ENCODE measurements at places on chromosomes 1 and 21.

DNA sequence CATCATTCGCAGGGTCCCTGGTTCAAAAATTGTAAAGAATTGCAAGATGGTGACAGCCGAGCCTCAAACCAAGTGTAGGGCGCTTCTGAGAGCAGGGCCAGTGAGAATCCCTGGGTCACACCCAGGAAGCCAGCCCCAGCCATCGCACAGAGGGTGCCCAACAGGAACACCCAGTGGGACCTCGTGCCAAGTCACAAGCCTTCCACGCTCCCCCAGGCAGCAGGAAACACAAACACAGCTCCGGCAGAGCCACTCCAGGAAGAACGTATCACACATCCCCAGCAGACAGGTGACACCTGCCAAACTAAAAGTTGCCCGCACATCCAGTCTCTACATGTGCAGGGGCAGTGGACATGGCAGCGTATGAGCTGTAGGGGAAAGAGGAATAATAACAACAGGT lies 20.2 kb downstream of the DHRS3 start:
- no peak for DNase-seq

DNA sequence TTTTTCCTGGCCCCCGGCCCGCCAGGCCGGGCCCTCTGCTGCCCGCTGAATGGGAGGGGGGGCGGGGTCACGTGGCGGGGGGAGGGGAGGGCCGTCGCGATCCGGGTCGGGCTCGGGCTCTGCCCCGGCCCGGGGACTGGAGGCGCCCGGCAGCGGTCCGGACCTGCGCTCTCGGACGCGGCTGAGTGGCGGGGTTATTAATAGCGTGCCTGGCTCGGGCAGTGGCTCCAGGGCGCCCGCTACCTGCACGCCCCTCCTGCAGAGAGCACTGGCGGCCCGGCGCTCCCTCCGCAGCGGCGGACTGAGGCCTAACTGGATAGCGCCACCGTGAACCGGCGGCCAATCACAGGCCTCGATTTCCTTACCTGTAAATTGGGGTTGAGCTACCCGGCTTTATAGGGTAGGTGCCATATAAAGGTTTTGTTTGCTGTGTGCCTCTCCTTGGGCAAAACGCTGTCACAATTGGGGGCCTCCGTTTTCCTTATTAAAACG lies 28.1 kb downstream of the AHDC1 start:
- DNase-seq: no peak

- DNase-seq: no peak
Measured at GRCh38 chr1:54283635-54284385, 83.8 kb downstream of the MRPL37 start.

DNA sequence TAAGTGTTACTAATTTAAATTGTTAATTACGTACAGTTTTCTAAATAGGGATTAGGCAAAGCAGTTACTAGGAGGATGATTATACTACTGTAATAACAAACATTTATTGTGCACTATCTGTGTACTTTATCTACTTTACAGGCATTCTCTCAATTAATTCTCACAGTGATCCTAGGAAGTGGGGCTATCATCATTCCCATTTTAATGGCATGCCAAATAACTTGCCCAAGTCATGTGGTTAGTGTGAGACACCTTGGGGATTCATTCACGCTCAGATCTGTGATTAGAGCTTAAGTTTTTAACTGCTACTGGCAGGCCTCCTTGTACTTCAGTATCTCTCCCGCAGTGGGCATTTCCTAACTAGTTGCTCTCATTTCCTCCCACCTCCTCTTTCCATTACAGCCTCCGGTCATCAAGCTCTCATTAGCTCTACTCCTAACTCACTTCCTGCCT lies 11.5 kb downstream of the PHLDA3 start:
- no peak for DNase-seq

DNA sequence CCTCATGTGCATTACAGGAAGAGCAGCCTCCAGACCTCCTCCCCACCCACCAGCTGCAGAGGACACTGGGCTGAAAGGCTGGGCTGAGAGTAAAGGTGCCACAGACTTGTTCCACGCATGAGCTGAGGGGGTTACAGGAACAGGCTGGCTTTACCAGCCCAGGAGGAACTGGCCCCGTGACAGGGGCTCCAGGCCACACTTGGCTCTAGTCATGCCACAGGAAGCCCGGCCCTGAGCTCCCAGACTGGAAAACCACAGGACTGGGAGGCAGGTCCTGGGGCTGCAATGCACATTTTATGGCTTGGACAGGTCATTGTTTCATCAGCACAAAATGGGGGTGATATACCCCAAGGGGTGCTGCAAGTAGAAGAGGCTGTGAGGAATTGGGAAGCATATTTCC lies 35.6 kb downstream of the GPA33 start:
- DNase-seq: no peak

GRCh38 chr1:31955917-31956736 lies 18.0 kb upstream of the PTP4A2 start:
- peak; percentile 31 for DNase-seq

DNA sequence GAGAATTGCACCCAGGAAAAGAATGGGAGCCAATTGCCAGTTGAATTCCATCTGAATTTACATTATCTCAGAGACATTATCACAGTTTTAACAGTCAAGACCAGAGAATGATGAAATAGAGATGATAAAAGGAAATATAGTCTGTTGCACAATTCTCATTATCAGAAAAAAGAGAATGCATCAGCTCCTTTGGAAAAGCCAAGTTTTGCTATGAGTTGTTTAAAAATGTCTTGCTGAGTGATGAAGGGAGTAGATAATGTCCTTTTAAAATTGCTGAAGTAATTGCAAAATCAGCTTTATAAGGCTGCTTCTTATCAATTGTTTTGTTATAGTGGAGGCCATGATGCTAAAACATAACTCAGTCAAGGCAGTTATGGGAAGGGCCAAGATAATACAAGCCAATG lies 37.9 kb upstream of the EEIG2 start:
- DNase-seq: no peak

GRCh38 chr1:113275691-113276090 lies 114.6 kb upstream of the MAGI3 start:
- no peak for DNase-seq

DNA sequence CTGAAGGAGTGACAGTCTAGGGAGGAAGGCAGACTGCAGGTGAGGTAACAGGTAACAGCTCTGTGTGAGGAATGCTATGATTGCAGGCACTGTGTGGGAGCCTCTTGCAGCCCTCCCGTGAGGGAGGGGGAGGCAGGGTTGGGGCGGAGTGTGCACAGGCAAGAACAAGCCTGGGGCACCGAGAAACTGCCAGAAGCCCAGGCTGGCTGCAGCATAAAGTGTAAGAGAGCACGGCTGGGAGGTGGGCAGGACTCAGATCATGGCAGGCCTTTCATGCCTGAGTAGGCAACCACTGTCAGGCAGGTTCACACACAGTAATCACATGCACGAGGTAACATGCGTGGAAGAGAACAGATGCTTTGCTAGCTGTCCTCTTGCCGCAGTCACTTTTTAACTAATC lies 11.3 kb upstream of the RHEX start:
- no peak for DNase-seq

GRCh38 chr1:59394706-59395425 lies 98.0 kb downstream of the FGGY start:
- DNase-seq: no peak

DNA sequence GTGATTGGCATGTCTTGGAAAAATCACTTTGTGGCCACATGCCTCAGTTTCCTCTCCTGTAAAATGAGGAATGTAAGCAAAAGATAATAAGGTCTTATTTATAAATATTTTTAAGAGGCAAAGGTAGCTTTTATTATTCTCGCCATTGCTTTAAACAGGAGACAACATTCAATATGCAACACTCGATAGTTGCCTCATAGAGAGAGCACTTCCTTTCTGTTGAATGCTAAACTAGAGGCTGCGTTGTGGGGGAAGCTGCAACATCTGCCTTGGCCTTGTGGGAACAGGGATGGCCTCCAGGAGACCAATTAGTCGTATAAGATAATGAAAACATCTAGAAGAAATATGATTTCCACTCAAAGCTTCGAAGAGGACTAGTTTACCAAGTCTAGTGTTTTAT lies 3.5 kb downstream of the OSCP1 start:
- DNase-seq: no peak

GRCh38 chr1:204828352-204828850 lies 42.3 kb upstream of the NFASC start:
- no peak for DNase-seq

GRCh38 chr1:152996633-152997400 lies 4.7 kb upstream of the SPRR3 start:
- no peak for DNase-seq

GRCh38 chr1:212595229-212595628 lies 13.3 kb upstream of the ATF3 start:
- no peak for DNase-seq

GRCh38 chr1:89001510-89001909 lies 9.1 kb upstream of the KYAT3 start:
- DNase-seq: no peak

- DNase-seq: no peak
Measured at GRCh38 chr1:217137210-217137881, 414.1 kb upstream of the ESRRG start.
